Stimulated activated CD4-positive, alpha-beta T cell treated with anti-CD3 and anti-CD28 coated beads, Interleukin-4, amount 100 ng/mL, for 4 hours (primary cell): ENCODE measurements at places on chromosomes 6 and 20.

- no peak for DNase-seq
These were observed 32.7 kb downstream of the SLX4IP start for GRCh38 chr20:10467681-10468339.

GRCh38 chr20:59940956-59941294 is 736 bp downstream of the FAM217B start:
- DNase-seq, result no peak

DNA sequence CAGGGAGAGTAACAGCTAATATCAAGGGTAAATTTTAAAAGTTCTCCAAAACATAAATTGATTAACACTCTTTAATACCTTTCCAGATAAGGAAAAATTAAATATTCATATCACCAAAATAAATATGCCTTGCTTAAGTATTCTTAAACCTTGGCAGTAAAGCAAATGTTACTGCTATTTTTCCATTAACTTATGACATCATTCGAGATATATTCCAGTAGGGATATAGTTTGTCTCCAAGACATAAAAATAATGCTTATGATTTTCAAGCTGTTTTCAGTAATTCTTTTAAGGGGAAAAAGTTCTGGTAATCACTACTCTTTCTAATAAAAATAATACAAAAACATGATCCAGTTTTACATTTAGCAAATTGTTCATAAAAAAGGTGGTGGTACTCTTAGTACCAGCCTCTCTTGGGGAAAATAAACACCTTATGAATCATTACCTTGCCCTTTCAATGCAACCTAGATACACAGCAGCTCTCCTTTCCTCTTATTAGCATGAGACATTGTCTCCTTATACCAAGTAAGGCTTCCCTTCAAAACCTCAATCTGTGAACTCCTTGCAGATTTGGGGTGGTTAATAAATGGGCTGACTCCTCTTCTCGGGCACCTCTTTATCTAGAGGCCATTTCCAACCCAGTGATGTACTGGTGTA is 31.5 kb upstream of the LTV1 start:
- DNase-seq, result no peak

GRCh38 chr6:36120539-36120938 is 9.8 kb upstream of the MAPK13 start:
- peak; percentile 49 for DNase-seq

GRCh38 chr6:140812636-140813035 is 1320.1 kb upstream of the GJE1 start:
- no peak for DNase-seq

GRCh38 chr6:167341038-167341583 is 16.2 kb downstream of the TTLL2 start:
- DNase-seq, result no peak

DNA sequence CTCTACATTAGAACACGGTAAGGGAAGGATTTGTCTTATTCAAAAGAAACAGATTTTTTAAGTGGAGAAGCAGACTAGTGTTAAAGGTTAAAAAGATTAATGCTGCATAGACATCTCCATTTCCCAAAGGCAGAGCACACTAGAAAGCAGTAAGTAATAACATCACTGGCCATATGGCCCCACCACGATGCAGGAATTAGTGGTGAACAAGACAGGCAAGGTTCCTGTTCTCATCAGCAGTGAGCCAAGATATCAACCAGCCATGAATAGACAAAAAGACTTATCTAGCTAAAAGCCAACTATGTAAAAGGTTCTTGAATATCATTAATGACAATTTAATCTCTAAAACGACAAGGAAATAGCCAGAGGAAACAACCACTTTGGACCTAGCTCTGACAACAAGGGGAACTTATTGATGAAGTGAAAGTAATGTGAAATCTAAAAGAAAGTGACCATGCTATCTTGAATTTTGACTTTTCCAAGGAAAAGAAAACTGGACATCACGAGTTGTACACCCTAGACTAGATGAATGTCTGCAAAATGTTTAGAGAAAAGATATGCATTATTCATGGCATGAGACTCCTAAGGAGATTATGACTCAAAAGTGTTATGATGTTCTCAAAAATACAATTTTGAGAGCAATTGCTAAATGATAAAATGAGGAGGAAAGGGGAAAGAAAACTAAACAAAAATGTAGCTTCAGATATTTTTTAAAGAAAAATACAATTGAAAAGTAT is 157.9 kb upstream of the STXBP5 start:
- no peak for DNase-seq
